Left lung (tissue), 14 donors: ENCODE measurements at places on chromosomes 12 and 14. TPM values are rescaled to one million over a fixed set of nuclear protein-coding genes. Genes with fewer than 3 reads are reported as not detected.

DNA sequence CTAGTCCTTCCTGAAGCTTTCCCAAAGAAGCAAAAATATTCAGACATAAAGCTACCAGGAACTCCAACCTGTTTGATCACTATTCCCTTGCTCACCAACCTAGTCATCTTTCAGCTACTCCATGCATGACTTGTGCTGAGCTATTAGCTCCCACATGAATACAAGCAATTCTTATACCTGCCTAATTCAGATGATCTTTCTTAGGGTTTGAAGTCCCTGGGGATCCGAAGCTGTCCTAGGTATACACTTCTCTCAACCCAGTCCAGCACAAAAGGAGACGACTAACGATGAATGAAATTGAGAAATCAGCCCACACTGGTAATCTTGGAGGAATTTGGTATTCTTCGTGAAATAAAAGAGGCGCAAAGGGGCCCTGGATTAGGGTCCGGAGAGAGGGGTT is 631 bp upstream of the PTGR2 start:
- DNase-seq, result no peak

DNA sequence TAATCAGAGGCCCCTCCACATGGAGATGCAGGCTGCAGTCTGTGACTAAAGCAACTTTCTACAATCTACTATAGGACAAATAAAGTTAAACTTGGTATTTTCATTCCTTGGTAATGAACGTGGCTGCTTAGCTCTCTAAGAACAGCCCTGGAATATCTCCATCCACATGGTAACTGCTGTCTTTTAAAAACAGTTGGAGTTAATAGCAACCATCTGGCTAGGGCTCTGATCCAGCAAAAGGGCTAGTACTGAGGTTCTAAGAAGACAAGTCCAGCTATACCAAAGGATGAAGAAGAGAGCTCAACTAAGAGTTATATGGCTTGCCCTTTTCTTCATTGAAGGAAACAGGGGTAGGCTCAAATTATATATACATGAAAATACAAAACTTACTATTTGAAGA is 920.1 kb downstream of the FLRT2 start:
- no peak for DNase-seq

- DNase-seq, result peak; percentile 55
These were observed 496 bp downstream of the PPP2R5C start for GRCh38 chr14:101761881-101762529.

- no peak for DNase-seq
These were observed 6.1 kb downstream of the ARMH4 start for GRCh38 chr14:58145936-58146335.

- no peak for DNase-seq
These were observed 19.7 kb downstream of the AGAP2 start for GRCh38 chr12:57718641-57719528.

- DNase-seq, result no peak
These were observed 1188.2 kb upstream of the TMEM132C start for GRCh38 chr12:127078577-127079350.

DNA sequence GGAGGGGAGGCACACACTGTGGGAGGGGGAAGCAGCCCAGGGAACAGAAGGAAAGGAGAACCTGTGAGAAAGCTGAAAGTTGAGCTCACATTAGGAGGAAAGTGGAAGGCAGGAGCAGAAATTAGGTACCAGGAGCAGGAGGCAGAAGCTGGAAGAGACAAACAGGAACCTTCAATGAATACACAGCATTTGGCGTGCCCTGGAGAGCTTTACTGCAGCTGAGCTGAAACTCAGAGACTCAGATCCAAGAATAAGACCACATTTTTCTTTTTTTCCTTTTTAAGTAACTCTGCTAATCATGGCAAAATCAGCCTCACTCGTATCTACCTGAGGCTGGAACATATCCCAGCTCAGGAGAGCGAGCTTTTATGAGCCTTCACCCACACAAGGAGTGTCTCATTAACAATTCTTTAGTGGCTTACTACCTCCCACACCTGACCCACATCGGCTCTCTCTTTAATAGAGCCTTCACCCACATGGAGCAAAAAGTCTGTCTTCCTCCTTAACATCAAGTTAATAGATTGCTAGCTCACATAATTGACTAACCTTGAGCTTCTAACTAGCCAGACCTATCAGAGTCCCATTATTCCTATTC is 18.2 kb upstream of the CERS5 start:
- no peak for DNase-seq

- no peak for DNase-seq
These were observed 711.5 kb downstream of the RPS29 start for GRCh38 chr14:48874711-48875110.

- DNase-seq, result no peak
These were observed 106.7 kb upstream of the SFSWAP start for GRCh38 chr12:131603939-131604795.

- DNase-seq, result peak; percentile 50
These were observed 484 bp downstream of the PPP1CC start for GRCh38 chr12:110742096-110742717.

- no peak for DNase-seq
These were observed 1127.9 kb downstream of the VRK1 start for GRCh38 chr14:97924922-97925613.

- DNase-seq, result no peak
These were observed 71.1 kb downstream of the USP15 start for GRCh38 chr12:62331306-62331705.

The PZP gene
- 2.8 TPM for polyA plus RNA-seq

The PELI2 gene
- 12.8 TPM for polyA plus RNA-seq

The OR6C2 gene
- not detected for polyA plus RNA-seq

The KRT6B gene
- polyA plus RNA-seq, result not detected

The EDDM3A gene
- polyA plus RNA-seq, result not detected

The CCDC198 gene
- polyA plus RNA-seq, result 50.1 TPM
